ENCODE measurements at places on chromosomes 3 and 15.
A peak's percentile ranks its signal among the peaks of the same experiment; 100 is the strongest.

GRCh38 chr15:78315686-78316282 is 16.4 kb upstream of the SKIC8 start:
- no peak for DNase-seq

GRCh38 chr15:87031540-87032230 is 952.0 kb downstream of the AGBL1 start:
- DNase-seq, result no peak

- DNase-seq, result no peak
Measured at GRCh38 chr15:78067328-78068228, 9.9 kb downstream of the TBC1D2B start.

DNA sequence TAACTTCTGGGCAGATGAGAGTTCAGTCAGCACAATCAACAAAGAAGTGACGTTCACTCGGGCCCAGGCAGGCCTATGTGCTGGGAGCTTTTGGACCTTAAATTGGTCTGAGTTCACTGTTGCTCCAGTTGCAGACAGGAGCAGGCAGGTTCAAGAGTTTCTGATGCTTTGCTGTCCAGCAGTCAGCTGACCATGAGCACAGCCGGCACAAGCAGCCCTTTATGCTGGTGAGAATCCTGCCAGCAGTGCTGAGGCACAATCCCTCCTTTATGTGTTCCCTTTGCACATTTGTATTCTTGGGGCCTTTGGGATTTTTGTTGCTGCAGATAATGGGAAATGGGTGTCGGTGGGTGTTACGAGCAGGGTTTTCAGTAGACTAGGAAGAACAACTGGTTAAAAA is 81.2 kb upstream of the GOLGA8J start:
- no peak for DNase-seq

DNA sequence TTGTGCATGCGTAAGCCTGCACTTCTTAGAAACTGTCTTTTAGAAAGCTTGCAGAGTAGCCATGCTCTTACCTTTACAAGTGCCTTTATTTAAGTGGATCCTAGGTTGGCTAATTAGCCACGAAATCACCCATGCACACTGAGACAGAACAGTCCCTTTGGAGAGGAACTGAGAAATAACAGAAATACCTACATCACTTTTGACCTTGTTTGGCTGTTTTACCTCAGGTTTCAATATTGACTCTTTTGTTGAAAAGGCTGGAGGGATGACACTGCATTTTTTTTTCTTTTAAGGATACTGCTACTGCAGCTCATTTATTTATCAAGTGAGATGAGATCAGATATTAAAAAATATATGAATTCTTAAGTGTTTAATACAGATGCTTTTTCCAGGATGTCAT is 155.6 kb upstream of the GOLIM4 start:
- DNase-seq, result no peak

DNA sequence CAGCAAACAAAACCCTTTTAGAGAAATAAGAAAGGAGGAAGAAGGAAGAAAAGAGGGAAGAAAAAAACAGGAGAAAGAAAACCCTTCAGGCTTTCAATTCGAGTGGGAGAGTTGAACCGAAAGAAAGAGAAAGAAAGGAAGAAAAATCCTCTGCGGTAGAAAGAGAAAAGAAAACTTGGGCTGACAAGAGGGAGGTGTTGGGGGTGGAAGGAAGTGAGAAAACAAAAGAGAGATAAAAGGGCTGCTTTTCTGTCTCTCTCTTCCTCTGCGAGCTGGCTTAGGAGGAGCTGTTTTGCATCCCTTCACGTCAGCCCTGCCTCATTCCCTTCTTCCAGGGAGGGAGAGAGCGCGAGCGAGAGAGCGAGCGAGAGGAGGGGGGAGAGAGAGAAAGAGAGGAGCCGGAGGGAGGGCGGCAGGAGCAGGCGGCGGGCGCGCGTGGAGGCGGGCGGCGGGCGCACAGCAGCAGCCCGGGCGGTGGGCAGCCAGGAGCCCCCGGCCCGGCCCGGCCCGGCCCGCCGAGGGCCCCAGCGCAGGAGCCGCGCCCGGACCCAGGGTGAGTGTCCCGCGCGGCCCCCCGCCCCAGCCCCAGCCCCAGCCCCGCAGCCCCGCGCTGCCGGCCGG is at the start of gene ZNF710:
Gene ZNF710, plus strand, starts transcription at position 263 of the 621 bp plus-strand sequence. CDS start 65,814 bp downstream, outside the sequence.
- DNase-seq, result peak; percentile 18

Data from NCI-H1105 treated with DMSO at 0.1 percent for 48 hours (cell line).